ENCODE measurements at places on chromosomes 3 and 15. TPM values are rescaled to one million over a fixed set of nuclear protein-coding genes. Genes with fewer than 3 reads are reported as not detected.

VWA5B2 gene
- 0.05 TPM for total RNA-seq

- no peak for DNase-seq
Observed at GRCh38 chr15:93974804-93975481, 256.4 kb upstream of the MCTP2 start.

DNA sequence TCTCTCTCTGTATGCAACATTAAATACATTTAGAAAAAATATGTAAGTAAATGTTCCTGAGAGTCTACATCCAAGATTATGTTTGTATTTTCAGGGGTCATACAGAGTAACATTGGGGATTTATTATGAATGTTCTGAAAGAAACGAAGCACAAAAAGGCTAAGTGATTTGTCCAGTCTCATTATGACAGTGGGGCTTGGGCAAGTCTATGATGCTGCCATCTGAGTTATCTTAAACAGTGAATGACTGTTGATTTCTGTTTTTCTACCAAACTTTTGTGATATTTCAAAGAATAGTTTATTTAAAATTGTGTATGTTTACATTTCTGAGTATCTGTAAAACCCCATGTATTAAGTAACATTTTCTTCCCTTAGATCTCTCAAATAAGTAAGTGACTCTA lies 481.2 kb upstream of the ZNF717 start:
- no peak for DNase-seq

CTXN2 gene
- total RNA-seq, result not detected

- DNase-seq, result no peak
Observed at GRCh38 chr3:120101624-120102023, 7.4 kb upstream of the GSK3B start.

LRRC57 gene
- 20.7 TPM for total RNA-seq

- DNase-seq, result no peak
Observed at GRCh38 chr15:94174399-94174802, 57.0 kb upstream of the MCTP2 start.

DNA sequence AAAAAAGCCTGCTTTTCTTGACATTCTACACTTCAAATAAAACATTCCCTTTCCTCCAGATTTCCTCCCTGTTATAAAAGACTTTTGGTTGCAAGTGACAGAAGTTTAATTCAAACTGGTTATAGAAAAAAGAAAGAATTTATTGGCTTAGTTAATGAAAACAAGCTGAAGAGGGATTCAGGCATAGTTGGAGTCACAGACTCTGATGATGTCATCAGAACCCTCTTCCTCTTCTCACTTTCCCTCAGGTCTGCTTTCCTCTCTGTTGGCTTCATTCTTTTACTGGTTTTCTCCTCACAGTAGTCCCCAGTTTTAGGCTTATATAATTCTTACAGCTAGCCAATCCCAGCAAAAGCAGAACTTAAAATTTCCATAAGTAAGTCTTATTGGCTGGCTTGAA lies 32.0 kb upstream of the MBNL1 start:
- no peak for DNase-seq

SEMA5B gene
- 10.8 TPM for total RNA-seq

- no peak for DNase-seq
Observed at GRCh38 chr3:174317005-174317404, 542.1 kb upstream of the NAALADL2 start.

SCAANT1 gene
- total RNA-seq, result not detected

GRCh38 chr3:172203522-172204258 lies 164.3 kb downstream of the FNDC3B start:
- DNase-seq, result peak; percentile 42

DNA sequence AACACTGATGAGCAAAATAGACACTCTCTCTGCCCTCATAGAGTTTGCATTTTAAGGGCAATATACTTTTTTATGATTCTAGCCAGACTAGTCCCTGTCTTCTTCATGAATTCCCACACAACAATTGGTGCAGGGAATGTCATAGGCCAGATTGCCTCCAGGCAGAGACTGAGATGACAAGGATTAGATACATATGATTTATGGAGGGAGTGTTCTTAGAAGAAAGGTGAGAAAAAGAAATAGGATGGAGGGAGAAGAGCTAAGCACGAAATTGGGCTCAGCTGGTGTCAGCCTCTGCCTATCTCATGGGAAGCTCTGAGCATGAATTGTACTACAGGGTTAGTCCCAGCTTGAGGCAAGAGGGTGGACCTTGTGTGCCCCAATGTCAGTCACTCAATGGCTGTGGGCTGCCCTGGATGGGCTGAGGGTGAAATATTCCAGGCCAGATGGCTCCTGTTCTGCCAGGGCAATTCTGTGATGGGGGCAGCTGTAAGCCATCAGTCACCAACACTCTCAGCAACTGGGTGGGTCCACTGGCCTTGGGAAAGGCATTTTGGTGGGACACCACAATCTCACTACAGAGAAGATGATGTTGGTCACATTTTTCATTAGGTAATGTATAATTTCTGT lies 31.1 kb downstream of the EIF1B start:
- DNase-seq, result no peak

TRPM1 gene
- total RNA-seq, result not detected

- DNase-seq, result no peak
Observed at GRCh38 chr3:25589104-25589782, 75.5 kb downstream of the TOP2B start.

DNA sequence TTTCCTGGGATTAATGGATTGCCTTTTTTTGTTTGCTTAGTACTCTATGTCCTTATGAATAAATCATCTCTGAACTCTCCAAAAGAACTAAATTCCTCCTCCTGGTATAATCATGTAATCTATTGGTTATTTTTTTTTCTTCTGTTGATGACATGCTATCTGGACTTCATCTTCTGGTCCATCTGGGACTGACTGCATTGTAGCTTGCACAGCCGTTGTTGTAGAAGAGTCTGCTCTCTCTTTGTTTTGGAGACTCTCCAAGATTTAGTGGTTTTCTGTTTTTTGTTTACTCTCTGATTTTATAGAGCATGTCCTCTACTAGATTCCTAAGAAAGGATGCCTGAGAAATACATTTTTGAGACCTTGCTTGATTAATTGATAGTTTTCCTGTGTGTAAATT lies 19.1 kb downstream of the IREB2 start:
- no peak for DNase-seq

DNA sequence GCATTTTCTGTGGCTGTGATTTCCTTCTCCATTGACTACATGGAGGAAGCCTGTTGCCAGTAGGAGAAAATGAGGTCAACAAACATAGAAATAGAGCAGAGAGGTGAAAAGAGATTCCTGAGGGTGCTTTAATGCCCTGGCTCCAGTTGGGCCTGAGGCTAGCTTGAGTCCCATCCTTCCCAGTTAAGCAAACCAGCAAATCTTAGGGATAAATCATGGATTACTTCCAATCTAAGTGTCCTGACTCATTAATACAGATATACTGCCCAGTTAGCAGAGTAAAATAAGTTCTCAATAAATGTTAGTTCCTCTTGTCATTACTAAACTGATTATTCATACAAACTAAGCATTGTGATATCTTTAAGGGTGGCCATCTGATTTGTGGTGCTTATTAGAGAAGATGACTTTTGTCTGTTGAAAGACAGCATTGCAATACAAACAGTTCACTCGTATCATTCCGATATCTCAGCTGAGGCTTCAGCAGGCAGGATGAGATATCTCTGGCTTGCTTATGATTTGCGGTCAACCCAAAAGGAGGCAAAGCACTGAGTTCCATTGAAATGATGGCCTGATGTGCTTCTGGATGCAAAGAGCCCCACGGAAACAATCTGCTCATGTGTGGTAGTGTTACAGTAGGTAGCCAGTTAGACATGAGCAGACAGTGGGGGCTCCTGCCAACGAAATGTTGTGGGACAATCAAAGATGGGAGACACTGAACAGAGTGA lies 6.6 kb upstream of the STARD5 start:
- no peak for DNase-seq

DNA sequence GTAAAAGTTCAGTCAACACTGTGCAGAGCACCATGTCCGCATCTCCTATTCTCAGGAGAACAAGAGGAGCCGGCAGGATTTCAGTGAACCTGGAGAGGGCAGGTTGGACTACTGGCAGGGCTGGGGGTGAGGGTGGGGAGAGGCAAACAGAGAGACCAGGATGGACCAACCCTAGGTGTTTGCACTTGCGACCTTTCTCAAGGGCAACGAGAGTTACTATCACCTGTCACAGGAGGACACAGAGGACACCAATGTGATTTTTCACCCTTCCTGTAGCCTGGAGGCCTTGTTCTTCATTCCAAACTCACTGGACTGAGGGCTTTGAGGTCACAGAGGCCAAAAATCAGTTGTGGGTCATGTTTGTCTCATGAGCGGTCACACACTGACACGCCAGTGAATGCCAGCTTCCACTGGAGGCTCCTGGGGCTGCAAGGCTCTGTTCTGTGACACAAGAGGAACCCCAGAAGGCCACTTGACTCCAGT lies 89.5 kb downstream of the CPN2 start:
- no peak for DNase-seq

TATDN2 gene
- 11.3 TPM for total RNA-seq

GRCh38 chr3:172673210-172673679 lies 37.6 kb downstream of the NCEH1 start:
- no peak for DNase-seq

DUSP7 gene
- 8.2 TPM for total RNA-seq

JAGN1 gene
- total RNA-seq, result 12.2 TPM

DNA sequence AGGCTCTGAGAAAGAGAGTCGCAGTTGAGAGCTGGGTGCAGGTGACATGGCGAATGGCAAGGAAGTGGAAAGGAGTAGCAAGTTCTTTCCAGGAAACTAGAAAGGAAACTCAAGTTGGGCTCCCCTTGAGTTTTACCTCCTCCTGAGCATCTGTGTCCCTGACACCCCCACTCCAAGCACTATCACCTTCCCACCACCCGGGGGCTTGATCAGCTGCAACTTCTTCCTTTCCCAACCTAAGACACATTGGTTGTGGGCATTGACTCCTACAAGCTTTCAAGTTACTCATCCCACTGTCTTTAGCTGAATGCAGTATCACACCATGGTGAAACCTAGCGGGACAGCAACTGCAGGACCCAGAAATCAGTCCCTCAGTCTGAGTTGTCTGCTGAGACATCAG lies 256.6 kb upstream of the NR2F2 start:
- no peak for DNase-seq

SLC6A20 gene
- 0.16 TPM for total RNA-seq

CORO2B gene
- total RNA-seq, result 4.2 TPM

DNA sequence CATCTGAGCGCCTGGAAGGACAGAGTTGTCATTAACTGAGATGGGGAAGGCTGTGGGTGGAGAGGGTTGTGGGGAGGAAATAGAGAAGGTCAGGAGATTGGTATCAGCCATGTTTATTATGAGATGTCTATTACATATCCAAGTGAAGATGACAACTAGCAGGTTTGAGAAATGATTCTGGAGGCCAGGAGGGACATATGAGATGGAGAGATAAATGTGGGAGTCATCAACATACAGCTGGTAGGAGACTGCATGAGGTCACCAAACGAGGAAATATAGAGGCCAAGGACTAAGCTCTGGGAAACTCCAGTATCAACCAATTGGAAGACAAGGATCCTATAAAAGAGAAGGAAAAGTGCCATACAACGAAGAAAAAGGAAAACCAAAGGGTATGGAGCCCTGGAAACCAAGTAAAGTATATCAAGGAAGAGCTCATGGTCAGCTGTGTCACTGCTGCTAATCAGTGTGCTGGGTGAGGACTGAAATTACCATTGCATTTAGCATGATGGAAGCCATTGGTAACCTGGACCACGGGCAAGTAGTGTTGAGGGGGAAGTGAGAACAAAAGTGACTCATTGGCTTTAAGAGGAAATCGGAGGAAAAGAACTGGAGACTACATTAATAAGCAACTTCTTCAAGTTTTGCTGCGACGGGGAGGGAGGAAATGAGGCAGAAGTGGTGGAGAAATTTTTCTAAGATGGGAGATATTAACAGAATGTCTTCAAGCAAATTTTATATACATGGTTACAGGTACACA lies 14.0 kb upstream of the UACA start:
- no peak for DNase-seq

DNA sequence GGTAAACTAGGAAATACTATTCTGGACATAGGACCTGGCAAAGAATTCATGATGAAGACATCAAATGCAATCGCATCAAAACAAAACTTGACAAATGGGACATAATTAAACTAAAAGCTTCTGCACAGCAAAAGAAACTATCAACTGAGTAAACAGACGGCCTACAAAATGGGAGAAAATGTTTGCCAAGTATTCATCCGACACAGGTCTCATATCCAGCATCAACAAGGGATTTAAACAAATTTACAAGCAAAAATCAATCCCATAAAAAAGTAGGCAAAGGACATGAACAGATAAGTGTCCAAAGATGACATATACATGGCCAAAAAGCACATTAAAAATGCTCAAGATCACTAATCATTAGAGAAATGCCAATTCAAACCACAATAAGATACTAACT lies 1088.9 kb downstream of the NAALADL2 start:
- no peak for DNase-seq

- no peak for DNase-seq
Observed at GRCh38 chr3:158272081-158272480, 162.2 kb downstream of the RSRC1 start.

DNA sequence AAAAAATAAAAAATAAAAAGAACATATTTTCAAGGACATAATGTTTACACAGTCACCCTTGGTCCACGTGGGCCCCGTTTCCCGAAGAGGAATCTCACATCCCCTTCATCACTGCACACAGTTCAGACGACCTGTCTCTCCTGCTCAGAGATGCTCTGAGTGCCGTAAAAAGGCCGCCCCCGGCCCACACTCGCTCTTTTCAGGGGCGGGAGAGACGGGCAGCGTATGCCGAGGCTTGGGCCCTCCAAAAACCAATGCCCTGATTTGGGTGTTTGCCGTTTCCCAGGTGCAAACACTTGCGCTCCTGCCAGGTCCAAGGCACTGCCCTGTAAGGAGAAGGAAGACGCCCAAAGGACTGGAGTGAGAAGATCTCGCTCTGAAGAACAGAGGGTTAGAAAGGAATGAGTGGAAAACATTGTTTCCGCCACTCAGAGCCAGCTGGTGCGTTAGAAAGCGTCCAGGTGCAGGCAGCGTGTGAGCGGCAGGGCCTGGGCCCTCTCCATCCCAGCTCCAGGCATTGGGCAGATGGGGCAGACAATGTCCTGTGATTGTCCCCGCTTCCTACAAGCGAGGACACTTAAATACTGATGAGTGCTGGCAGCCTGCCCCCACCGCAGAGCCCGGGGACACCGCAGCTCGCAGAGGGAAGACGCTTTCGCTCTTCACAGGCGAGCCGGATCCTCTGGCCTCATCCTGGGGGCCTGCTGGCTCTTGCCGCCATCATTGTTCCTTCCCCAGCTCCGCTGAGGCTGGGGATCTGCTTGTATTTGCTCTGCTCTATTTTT lies 53.2 kb downstream of the NIPA2 start:
- no peak for DNase-seq

GRCh38 chr3:84008623-84009022 lies 950.2 kb upstream of the CADM2 start:
- DNase-seq, result no peak

CPN2 gene
- total RNA-seq, result not detected

GRCh38 chr3:130260918-130261317 lies 84.6 kb upstream of the COL6A5 start:
- DNase-seq, result no peak

GRCh38 chr3:191973820-191974219 lies 512.9 kb downstream of the PYDC2 start:
- DNase-seq, result no peak

FGF12 gene
- total RNA-seq, result 4.5 TPM

DNA sequence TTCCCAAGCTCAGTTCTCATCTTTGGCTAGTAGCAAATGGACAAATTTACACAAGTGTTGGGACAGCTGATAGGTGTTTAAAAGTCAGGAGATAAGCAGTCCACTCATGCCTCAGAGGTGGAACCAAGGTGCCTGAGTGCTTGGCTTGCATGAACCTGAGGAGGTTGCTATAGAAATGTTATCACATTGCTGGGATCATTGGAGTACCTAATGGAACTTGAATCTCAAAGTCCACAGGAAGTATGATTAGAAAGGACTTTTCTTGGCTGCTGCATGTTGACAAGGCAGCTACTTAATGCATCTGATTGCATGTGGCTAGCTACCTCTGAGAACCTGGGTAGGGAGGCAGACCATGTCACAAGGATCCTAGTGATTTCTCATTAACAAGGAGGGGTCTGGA lies 39.5 kb upstream of the C3orf80 start:
- DNase-seq, result no peak

Measured in urinary bladder (tissue), 4 donors.